ENCODE measurements at places on chromosomes 7 and 10.

GRCh38 chr7:121516821-121517220 is 120.7 kb upstream of the FAM3C start:
- no peak for DNase-seq

GRCh38 chr7:112866424-112866823 is 76.2 kb upstream of the TMEM168 start:
- DNase-seq = no peak

- no peak for DNase-seq
Observed at GRCh38 chr10:79984851-79985250, 35.9 kb upstream of the SFTPD start.

DNA sequence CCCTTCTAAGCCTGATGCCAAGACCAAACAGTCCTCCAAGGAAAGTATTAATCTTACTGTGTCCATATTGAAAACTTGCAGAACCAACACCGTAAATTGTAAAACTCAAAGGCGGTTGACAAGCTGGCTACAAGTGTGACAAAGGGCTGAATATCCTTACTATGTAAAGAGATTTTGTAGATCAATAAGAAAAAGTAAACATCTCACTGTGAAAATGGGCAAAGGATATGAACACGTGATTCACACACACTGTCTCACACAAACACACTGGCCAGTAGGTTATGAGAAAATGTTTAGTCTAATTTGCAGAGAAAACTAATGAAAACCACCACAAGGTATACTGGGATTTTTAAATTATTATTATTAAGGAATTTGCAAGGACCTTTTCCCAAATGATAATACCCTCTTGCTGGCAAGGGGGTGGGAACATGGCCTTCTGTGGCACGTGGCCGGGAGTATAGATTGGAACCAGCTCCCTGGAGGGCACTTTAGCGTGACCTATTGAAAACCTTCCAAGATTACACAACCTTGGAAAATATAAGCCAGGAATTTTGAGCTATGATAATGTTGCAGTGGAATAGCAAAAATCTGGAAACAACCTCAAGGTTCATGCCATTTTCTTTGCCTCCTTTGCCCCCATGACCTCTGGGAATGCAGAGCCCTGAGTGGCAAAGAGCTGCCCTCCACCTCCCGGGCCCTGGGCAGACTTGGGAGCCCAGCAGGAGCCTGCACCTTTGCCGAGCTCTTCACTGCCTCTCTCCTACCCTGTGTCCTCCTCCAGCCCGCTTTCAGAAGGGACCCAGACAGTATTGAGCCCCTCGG is 26.2 kb upstream of the SLC29A3 start:
- DNase-seq = no peak

DNA sequence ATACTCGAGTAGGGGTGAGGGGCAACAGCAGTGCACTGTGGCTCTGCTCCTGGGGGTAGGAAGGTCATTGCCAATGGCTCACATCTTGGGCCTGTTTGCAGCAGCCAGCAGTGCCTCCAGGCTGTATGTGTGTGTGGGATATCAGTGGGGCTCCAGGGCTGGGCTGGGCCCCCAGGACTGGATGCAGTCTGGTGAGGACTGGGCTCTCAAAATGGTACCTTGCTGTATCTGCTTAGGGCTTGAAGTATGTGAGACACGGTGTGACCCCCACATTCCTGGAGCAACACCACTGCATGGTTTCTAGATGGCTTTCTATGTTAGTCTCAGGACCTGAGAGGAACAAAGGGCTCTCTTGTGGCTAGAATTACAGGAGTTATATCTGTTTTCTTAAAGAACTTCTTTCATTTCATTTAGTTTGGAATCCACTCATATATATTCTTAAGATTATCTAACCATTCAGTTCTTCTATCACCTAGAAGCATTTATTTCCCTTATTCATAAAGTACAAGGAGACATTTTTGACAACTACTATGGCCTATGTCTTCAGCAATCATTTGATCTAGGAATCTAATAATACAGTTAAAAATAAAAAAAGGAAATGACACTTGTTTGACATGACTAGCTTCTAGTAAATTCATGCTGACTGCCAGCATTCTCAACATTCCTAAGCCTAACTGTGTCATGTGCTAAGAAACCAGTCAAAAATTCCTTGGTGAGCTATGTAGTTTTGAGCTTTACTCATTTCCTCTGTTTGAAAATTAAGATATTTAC is 443.2 kb upstream of the SEMA3A start:
- DNase-seq = no peak

- DNase-seq = peak; percentile 64
Observed at GRCh38 chr7:101108330-101108857, 18.5 kb upstream of the SERPINE1 start.

DNA sequence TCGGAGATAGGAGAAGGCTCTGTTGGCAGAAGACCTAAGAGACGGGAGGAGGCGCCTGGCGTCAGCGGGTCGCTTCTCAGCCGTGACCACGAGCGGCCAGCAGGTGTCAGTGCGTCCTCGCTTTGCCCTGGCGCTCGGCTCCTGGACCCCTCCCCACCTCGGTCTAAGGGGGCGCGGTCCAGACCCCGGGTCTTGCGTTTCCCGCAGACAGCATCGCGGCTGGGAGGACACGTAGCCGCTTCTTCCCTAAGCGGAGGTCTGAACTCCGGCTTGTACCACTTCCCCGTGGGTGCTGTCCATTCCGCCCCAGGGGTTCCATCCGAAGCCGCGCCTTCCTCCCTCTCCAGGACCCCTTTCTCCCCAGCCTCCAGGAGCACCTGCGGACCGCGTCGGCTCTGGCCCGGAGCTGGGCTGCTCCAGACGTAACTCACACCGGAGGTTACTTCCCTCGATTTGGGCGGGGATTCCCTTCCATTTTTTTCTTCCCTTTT is 593 bp upstream of the ADRA2A start:
- peak; percentile 37 for DNase-seq

- DNase-seq = no peak
Observed at GRCh38 chr10:58356756-58357155, 21.9 kb downstream of the UBE2D1 start.

DNA sequence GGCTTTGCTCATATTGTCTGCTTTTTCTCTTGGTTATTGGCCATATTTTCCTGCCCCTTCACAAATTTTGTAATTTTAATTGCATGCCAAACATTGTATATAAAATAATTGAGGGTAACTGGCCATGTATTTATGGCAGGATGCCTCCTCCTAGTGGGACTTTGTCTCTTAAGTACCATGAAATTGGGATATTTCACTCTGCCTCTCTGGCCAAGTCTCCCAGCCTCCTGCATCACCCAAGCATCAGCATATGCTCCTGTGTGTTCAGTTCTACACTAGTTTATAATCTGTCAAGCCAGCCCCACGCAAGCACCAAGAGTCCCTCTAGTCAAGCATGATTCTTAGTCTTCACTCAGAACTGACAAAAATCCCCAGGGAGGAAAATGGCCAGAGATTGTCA is 44.2 kb upstream of the FHIP2A start:
- DNase-seq = no peak

DNA sequence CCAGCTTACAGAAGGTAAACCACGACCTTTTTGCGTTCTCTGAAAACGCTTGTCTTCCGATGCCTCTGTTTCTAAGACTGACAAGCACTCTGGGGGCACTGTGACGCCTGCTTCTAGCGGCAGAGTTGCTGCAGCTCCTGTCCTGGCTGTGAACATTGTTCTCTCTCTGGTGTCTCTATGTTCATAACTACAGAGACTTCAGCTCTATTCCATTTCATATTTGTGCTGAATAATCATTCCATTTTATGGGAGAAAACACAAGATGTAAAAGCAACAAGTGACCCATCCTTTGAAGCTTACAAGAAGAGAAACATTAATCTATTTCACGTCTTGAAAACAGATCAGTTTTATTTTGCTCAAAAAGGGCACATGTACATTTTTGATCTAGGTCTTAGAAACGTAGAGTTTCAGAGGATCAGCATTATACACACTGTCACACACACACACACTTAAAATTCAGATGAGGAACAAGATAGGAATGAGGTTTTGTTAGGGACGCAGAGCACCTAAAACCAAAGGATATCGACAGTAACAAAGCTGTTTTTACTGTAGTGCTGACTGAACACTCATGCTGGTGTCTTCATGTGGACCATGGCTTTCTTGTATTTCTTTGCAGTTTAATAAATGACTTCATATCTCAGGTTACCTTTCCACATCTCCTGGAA is 3.0 kb downstream of the IKZF1 start:
- DNase-seq = no peak

DNA sequence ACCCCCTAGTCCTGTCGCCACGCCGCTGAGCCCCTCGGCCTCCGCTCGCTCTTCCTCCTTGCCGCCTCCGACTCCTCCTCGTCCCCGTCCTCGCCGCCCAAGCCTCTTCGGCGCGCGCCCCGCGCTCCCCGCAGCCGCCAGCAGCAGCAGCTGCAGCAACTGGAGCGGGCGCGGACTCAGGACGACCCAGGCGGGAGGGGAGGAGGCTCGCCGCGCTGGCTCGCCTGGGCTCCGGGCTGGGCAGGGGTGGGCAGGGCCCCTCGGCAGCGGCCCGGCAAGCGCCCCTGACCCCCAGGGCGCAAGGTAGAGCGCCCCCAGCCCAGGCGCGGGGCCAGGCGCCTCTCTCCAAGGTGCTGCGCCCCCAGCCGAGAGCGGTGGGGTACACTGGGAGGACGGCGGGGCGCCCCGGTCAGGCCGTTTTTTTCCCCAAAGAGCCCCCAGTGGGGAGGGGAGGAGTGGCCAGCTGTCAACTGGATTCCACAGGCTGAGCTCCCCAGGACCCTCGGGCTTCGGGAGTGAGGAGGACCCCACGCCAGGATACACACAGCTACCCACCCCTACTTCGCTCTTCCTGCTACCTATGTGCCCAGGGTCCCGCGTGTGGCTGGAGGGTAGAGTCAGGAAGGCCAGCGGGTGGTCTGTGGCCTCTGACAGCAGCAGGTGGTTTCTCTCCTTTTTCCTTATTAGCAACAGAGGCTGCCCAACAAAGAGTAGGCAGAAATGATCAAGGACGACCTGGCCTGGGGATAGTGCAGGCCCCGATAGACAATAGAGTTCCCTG is 903 bp upstream of the KCNMA1 start:
- DNase-seq = no peak

GRCh38 chr7:38731215-38731614 is 100.0 kb upstream of the AMPH start:
- no peak for DNase-seq

DNA sequence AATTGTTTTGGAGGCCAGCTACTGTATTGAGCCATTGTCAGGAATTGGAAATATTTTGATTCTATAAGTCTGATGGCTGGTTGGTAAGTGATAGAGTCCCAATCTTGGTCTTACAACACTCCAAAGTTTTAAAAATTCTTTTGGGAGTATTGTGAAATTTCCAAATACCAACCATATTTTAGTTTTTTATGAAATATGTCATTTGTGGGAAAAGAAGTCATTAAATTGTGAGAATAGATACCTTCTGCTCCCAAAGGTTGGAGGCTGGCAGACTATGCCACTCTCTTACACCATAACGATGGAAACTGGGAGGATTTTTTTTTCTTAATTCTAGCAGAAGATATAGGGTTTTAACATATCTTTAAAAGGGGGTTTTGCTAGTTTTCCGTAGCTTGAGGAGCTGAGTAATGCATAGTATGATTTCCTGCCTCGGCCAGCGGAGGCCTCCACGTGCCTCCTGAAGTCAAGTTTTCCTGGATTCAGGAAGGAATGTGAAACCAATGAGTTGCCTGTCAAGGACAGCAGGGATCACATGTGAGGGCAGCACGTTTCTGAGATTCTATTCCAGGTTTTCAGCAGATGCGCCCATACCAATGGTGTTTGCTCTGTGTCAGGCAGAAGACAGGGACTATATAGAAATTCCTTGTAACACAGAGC is 92.2 kb upstream of the LAMB4 start:
- DNase-seq = no peak

DNA sequence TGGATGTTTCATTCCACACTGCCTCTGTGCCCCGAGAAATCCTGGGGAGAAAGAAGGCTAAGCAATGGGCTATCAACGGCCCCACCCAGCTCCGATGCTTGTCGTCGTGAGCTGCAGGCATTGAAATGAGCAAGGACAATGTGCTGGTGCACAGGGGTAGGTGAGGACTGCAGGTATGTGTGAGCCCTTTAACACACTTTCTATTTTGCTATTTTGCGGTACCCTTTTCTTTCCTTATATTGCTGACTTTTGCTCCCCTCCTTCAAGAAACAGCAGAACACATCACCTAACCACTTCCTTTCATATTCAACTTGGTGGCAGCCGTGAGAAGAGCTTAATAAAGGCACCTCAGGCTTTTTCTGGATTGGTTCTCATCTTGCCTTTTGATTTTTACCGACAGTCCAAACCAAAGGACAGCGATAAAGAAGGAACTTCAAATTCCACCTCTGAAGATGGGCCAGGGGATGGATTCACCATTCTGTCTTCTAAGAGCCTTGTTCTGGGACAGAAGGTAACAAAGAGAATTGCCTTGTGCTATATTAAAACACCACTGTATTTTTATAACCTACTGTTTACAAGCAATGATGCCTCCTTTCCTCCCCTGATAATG is 39.2 kb downstream of the AIFM2 start:
- DNase-seq = no peak

DNA sequence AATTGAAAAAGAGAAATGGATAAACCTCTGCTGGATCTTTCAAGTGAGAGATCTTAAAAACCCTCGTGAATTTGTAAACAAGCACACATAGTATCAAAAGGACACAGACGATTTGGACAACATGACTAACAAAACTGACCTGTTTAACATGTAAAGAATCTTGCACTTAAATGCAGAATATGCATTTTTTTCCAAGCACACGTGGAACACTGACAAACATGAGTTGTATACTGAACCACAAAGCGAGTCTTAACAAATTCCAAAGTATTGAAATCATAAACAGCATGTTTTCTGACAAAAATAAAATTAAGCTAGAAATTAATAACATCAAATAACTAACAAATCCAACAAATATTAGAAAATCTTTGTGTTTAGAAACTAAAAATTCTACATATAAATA is 65.0 kb upstream of the ZNF746 start:
- no peak for DNase-seq

GRCh38 chr10:29897999-29898716 is 161.2 kb downstream of the JCAD start:
- no peak for DNase-seq

- no peak for DNase-seq
Observed at GRCh38 chr7:34131371-34131770, 226.0 kb downstream of the BMPER start.

DNA sequence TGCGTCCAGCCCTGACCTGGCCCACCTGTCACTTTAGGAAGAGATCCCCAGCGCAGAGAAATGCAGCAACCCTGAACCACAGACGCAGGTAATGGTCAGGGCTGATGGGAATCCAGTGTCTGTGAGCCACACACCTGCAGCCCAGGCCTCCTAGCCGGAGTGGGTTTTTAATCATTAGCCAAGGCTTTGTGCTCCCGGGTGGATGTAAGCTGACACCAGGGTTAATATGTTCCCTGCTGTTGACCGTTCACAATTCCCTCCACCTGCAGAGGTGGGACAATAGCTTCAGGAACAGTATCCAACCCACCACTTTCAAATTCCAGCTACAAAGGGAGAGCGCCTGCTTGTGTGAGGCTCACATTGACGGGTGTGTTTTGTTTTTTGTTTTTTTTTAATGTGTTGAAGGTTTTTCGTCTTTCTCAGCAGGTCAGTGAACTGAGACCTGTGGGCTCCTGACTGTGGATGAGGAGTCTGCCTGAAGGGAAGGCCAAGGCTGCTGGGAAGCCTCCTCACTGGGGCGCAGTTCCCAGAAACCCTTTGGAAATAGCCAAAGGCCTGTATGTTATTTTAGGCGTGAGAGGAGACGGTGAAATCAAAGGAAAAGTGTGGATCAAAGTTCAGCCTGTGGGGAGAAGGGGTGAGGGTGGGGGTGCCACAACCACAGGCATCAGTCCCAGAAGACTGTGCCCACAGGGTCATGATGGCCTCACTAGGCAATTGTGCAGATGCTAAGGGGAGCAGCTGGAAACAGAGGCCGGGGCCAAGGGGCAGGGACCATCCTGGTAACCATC is 111.1 kb downstream of the TNS3 start:
- no peak for DNase-seq

GRCh38 chr7:44971188-44971901 is 7.5 kb downstream of the MYO1G start:
- DNase-seq = no peak

Measured in tibial nerve (tissue), 4 donors.